ENCODE measurements at places on chromosomes 7 and 10. TPM values are rescaled to one million over a fixed set of nuclear protein-coding genes. Genes with fewer than 3 reads are reported as not detected.

DNA sequence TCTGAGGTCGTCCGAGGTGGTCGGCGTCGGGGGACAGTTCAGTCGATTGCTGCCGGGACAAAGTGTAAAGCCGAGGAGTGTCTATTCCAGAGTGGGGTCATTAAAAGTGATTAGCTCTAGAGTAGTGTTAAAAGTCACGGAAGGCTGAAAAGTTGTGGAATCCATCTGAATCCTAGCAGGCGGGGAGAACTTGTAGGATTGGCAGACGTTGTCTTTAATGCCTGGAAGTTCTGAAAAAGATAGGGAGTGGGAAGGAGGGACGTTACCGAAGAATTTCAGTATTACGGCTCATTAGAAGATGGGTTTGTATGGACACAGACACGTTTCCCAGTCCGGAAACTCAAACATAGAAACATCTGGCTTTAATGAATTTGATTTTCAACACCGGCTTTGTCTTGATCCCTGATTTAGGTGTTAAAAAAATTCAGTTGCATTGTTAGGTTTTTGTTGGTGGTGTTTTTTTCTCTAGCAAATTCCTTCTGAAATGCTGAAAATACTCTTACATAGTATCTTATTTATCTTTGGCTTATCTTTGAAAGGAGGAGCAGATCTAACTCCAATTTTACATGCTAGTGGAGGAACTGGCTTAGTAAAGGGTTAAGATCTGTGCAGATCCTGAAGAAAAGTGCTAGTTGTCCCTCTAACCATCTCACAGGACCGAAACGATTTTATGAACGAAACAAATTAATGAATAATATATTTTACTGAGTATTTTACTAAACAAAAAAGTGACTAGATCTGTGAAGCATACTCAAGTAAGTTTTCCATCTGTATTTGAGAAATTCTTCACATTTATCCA, 900 bp downstream of the MKLN1 start:
- peak overlapping the region; percentile 93 for H3K4me3 ChIP-seq
- H3K4me1 ChIP-seq, result peaks cover 37% of the 10 kb centered on the region
- H3K27ac ChIP-seq, result peak overlapping the region; percentile 97
- H3K36me3 ChIP-seq, result peaks cover 7% of the 10 kb centered on the region

- peaks cover 23% of the 10 kb centered on the region for H3K4me1 ChIP-seq
- H3K27me3 ChIP-seq, result no peaks in the 10 kb centered on the region
- H3K27ac ChIP-seq, result no peak overlapping the region
- no peak overlapping the region for H3K4me3 ChIP-seq
- DNase-seq, result no peak
Measured at GRCh38 chr7:42740408-42740807, 171.5 kb downstream of the C7orf25 start.

DNA sequence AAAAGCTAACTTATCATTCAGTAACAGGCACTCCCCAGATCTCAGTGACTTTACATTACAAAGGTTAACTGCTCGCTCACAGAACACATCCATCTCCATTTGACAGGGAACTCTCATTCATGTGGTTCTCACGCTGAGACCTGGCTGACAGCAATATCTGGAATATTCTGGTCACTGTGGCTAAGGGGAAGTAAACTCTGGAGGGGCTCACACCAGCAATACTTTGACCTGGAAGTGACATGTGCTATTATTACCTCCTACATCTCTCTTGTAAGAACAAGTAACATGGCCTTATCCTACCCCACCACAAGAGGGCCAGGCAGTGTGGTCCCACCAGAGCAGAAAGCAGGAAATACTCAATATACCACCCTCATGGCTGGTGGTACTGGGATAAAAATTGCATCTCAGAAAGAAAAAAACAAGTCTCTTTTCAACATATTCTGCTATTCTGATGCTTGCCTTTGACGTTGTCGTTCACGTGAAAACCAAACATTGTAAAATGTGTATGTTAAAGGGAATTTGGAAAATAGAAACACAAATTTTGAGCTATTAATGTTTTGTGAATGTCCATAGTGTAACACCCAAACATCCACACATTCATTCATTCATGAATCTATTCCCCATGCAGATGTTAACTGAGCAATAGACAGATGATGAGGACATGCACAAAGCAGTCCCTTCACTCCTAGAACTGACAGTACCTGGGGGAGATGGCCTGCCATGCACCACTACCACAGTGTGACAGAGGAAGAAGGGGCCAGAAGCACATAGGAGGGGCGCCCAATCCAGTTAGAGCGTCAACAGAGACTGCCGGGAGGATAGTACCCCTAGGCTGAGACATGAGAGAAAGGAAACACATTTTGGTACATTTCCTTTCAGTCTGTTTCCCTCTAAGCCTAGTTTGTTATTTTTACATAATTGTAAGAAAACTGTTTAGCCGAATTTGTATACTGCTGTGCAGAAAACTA, 166.0 kb upstream of the SP4 start:
- peaks cover 7% of the 10 kb centered on the region for H3K4me1 ChIP-seq
- H3K4me3 ChIP-seq, result no peak overlapping the region
- no peaks in the 10 kb centered on the region for H3K36me3 ChIP-seq
- H3K27ac ChIP-seq, result no peak overlapping the region
- peaks cover 8% of the 10 kb centered on the region for H3K27me3 ChIP-seq

Gene CRHR2
- 0.18 TPM for total RNA-seq

GRCh38 chr7:913736-914520, 37.6 kb downstream of the GET4 start:
- no peak overlapping the region for H3K27ac ChIP-seq
- H3K36me3 ChIP-seq, result no peaks in the 10 kb centered on the region
- no peak for DNase-seq
- H3K4me3 ChIP-seq, result no peak overlapping the region

Gene VDAC2
- 202 TPM for total RNA-seq

DNA sequence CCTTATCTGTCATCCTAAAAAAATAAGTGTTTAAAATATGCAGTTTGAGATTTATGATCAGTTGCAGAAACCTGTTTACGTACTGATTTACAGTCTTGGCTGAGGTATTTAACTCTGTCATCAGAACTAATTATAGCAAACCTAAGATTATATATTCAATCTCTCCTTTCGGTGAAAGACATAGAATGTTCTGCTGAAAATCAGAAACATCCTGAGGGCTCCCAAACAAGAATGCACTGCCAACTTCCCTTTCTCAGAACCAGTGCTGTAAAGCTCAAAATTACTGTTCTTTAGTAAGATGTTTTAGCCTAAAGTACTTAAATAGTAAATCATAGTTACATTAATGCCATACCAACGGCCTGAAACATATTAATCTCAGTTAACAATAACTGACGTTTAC, 34.3 kb downstream of the FAM204A start:
- peaks cover 4% of the 10 kb centered on the region for H3K4me1 ChIP-seq
- no peaks in the 10 kb centered on the region for H3K27me3 ChIP-seq
- DNase-seq, result no peak
- H3K27ac ChIP-seq, result no peak overlapping the region
- H3K36me3 ChIP-seq, result peaks cover 20% of the 10 kb centered on the region

Gene IDI2
- total RNA-seq, result not detected

Gene MUC3A
- total RNA-seq, result not detected

GRCh38 chr7:28729281-28729680, 228.8 kb downstream of the TRIL start:
- H3K27me3 ChIP-seq, result no peaks in the 10 kb centered on the region
- H3K4me3 ChIP-seq, result no peak overlapping the region
- peaks cover 47% of the 10 kb centered on the region for H3K4me1 ChIP-seq
- DNase-seq, result no peak
- H3K27ac ChIP-seq, result no peak overlapping the region

Data from neural crest cell (in vitro differentiated cells).